ENCODE measurements at places on chromosomes 5 and 9.

DNA sequence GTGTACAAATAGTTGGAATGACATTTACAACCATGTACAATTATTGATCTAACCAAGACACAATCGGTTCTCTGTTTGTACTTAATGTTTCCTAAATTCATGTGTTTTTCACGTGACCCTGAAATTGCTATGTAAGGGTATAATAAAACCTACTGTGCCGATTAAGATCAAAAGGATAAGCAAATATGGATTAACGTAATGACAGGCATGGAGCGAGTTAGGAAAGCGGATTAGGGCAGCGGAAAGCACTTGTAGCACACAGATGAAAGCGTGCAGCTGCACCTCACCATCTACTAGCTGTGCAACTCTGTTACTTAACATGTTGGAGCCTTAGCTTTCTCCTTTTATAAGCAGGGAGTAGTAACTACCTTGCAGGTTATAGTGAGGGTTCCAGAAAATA is 38.3 kb upstream of the ZFYVE16 start:
- no peak for DNase-seq

DNA sequence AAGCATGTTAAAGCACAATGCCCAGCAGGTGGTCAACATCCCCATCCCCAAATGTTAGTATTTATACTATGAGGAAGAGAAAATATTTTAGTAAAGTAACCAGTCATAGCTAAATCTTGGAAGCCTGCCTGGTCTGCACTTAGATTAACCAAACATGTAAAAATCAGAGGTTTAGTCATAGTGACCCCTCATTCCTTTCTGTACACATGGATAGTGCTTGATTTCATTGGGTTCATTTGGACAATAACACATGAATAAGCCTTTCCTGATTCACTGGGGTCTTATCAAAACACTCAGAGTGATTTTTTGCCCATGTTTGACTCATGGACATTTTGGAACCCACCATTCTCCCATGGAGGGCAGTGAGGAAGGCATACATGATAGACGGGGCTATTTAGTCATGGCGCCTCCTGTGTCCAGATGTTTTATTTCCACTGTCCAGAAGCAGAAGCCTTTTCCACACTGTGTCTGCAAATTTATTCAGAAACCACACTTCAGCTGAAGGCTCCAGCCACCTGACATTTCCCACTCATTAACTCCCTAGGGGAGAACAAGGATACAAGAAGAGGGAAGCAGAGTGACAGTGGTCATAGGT is 32.5 kb downstream of the OR1J1 start:
- DNase-seq: no peak

DNA sequence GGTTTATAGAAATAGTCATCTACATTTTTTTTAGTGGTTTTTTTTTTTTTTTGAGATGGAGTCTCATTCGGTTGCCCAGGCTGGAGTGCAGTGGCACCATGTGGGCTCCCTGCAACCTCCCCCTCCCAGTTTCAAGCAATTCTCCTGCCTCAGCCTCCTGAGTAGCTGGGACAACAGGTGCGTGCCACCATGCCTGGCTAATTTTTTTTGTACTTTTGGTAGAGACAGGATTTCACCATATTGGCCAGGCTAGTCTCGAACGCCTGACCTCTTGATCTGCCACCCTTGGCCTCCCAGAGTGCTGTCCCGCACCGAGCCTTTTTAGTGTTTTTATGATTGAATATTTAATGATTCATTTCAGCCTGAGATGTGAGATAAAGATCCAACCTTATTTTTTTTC is 27.3 kb downstream of the ANKRD33B start:
- DNase-seq: no peak

GRCh38 chr5:32027717-32028458 is 146.2 kb downstream of the GOLPH3 start:
- DNase-seq: no peak

- no peak for DNase-seq
Measured at GRCh38 chr9:4116723-4117460, 183.0 kb downstream of the GLIS3 start.

DNA sequence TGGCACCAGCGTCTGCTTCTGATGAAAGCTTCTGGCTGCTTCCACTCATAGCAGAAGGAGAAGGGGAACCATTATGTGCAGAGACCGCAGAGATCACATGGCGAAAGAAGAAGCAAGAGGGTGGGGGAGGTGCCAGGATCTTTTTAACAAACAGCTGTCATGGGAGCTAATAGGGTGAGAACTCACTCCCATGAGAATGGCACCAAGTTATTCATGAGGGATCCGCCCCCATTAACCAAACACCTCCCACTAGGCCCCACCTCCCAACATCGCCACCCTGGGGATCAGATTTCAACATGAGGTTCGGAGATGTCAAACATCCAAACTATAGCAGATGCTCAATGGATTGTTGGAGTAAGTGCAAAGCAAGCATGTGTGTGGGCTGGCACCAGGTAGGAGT is 125.8 kb upstream of the SLIT3 start:
- DNase-seq: no peak

GRCh38 chr9:134980516-134980915 is 62.8 kb upstream of the FCN1 start:
- no peak for DNase-seq

DNA sequence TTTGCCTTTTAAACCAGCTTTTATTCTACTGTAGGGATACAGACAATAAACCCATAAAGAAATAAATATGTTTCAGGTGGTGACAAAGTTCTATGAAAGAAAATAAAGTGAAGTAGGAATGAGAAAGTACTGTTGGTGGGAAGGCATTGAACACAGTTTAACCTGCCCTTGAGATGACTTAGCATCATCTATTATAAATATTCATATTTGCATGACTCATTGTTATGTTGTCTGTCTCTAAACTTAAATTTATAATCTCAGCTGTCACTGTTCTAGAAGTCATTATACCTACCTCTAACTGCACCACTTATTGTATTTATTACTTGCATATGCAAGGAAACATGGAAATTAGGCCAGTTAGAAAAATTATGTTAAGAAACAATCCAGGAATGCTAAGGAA is 202.2 kb downstream of the CHSY3 start:
- no peak for DNase-seq

DNA sequence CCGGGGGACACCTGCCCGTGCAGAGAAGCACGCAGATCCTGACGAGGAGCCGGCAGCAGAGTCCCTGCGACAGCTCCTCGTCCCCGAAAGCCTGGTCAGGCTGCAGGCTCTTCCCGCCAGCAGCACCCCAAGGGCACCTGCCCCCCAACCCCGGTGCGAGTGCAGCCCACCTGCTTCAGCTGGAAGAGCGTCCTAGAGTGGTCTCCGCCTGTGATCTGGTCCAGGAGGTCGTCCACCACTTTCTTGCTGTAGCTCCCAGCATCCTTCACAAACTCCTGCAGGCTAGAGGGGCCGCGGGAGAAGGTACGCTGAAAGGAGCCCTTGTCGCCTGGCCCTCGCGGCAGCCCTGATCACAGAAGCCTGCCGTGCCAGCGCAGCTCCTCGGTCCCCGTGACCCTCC is 16.7 kb downstream of the BRD9 start:
- DNase-seq: no peak

DNA sequence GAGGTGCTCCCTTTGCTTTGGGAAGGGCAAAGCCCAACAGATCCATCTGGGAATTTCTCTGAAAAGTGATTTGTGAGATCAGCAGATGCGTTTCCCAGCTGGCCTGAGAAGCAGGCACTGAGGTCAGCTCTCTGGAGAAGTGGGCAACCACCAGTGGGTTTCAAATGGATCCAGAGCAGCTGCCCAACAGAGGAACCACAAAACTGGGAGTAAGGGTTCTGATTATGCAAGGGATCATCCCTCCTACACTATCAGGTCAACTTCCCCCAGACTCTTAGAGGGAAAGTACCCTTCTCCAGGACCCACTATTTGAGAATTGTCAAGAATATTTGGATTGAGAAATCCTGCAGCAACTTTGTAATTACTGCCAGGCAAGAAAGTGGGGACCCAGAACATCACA is 21.7 kb downstream of the CCL28 start:
- no peak for DNase-seq

- DNase-seq: no peak
Measured at GRCh38 chr5:17714186-17714585, 79.9 kb downstream of the TAF11L14 start.

DNA sequence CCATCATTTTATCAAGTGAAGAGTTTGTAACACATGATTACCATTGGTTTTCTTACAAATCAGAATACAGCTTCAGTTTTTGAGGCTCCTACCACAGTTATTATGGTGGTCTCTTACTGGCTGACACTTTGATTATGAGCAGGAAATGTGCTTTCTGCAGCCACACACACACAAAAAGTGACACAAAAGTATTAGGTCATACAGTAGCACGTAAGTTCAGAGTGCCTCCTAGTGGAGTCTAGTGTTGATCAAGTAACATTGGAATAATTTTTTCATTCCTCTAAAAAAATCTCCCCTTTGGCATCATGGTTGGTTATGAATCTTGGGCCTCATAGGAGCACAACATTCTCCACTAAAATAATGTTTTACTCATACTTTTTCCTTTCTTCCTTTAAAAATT is 37.6 kb downstream of the PAM start:
- DNase-seq: no peak

DNA sequence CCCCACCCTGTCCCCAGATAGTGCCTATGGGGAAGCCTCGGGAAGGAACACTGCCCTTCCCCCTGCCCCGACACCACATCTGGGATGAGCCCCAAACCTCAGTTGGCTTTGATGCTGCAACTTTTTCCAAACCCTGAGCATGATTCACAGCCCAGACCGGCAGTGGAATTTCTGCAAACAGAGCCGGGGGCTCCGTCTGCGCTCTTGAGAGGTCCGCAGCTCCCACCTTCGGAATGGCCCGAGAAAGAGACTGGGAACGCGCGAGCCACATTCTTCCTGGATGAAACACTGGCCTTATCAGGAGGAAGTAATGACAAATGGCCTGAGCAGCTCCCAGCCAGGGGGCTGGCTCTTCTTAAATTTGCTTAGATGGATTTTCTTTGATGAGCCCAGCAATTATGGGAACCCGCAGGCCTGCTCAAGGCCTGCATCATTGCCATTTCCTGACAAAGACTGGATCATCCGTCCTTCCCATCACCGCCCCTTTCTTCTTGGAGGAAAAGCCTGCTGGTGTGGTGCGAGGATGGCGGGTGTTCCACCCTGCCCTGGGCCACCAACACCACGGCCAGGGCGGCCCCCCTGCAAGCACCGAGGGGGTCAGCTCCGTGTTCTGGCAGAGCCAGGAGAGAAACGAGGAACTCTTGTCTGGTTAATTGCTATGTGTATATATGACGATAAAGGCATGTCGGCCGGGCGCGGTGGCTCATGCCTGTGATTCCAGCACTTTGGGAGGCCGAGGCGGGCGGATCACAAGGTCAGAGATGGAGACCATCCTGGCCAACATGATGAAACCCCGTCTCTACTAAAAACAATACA is 38.8 kb upstream of the COL5A1 start:
- DNase-seq: no peak

DNA sequence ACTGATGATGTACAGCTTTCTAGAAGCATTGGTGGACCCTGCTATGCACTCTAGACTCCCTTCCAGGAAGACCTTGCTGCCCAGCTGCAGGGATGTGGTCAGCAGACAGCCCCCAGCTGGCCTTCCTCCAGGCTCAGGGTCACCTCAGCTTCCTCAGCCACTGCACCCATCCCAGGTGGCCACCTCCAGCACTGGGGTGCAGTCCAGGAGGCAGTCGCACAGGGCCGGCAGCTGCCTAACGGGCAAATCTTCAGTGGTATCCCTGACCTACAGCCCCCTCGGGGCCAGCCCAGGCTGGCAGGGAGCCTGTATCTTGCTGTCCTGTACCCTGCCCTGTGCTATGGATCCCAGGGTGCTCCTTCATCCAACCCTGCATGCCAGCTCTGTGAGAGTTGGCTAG is 81.8 kb downstream of the GADD45G start:
- no peak for DNase-seq

- no peak for DNase-seq
Measured at GRCh38 chr5:98605426-98605825, 168.0 kb upstream of the RGMB start.

GRCh38 chr5:138539791-138540190 is 3.2 kb downstream of the ETF1 start:
- DNase-seq: no peak

DNA sequence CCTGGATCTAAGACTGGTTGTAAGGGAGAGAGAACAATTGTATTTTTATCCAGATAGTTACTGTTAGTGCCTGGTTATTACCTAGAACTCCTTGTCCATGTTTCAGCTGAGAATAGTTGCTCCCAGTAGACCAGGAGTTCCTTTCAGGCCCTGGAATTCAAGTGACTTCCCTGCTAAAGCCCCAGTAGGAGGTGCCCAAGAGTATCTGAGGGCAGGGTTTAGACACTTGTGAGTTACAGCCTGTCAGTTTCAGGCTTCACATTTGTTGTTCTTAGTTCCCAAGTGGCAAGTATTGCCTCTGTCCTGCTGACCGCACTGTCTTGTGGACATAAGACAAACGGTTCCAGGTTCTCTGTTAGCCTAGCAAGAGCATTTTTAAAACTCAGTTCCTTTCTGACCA is 743.9 kb upstream of the SEMA6A start:
- DNase-seq: no peak

GRCh38 chr5:55633574-55634208 is 78.4 kb downstream of the SLC38A9 start:
- DNase-seq: no peak

DNA sequence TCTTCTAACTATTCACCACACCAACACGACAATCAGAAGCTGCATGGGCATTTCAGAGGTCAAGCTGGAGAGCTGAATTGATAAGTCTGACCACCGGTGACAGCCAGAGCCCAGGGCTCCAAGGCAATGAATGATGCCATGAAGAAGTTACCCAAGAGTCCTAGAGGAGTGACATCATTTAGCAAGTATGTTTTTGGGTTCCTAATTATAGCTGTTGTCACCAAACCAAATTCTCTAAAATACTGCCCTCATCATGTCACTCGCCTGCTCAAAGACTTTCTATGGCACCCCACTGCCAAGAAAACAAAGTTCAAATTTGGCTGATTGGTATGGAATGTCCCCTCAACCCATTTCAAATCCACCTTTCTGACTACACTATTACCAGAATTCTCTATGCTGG is 235.1 kb downstream of the SPOCK1 start:
- DNase-seq: no peak

GRCh38 chr5:152499814-152500535 is 94.9 kb upstream of the NMUR2 start:
- DNase-seq: no peak

- no peak for DNase-seq
Measured at GRCh38 chr5:665956-666711, 27.0 kb downstream of the TPPP start.

DNA sequence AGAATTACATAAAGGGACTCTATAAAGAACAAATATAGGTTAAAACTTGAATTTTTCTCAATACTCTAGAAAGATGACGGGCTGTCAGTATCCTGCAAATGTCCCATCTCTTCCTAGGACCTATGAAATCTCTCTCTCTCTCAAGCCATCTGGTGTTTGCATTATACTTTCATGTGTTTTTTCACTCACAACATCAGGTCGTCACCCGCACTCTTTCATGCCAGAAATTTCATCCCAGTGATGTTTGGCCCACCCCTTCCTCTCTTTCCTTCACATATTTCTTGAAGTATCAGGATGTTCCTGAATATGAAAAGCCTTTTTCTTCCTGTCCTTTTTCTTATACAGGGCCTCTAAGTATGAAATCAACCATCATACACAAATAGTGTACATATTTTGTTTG is 63.3 kb upstream of the GAS1 start:
- no peak for DNase-seq

GRCh38 chr5:159759791-159760290 is 156.4 kb upstream of the ADRA1B start:
- no peak for DNase-seq

- no peak for DNase-seq
Measured at GRCh38 chr9:136525207-136525606, 20.6 kb downstream of the NOTCH1 start.

- no peak for DNase-seq
Measured at GRCh38 chr9:77977210-77977611, 54.4 kb downstream of the GNAQ start.

Measured in left renal cortex interstitium (tissue), 4 donors.